ENCODE measurements at places on chromosomes 4 and X.
A peak's percentile ranks its signal among the peaks of the same experiment; 100 is the strongest.

GRCh38 chr4:73257234-73257633, 1.4 kb downstream of the ANKRD17 start:
- peak; percentile 77 for DNase-seq

DNA sequence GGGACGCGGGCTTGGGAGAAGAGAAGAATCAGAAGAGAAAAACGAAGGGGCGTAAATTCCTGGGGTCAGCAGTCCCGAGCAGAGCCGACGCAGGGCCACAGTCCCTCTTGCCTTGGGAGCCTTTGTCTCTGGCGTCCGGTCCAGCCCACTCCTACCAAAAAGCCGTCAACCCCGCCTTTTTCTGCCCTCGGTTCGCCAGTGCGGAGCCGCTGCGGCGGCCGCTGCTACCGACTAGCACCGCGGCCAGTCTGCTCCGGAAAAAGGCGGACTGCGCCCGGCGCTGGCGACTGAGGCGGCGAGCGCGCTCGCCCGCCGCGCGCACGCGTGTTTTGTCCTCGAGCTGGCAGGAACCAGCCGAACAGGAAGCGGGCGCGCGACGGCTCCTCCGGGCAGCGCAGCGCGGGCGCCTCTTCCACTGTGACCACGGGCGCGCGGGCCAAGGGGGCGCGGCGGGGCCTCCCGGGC, 502 bp downstream of the HNRNPDL start:
- peak; percentile 71 for DNase-seq

DNA sequence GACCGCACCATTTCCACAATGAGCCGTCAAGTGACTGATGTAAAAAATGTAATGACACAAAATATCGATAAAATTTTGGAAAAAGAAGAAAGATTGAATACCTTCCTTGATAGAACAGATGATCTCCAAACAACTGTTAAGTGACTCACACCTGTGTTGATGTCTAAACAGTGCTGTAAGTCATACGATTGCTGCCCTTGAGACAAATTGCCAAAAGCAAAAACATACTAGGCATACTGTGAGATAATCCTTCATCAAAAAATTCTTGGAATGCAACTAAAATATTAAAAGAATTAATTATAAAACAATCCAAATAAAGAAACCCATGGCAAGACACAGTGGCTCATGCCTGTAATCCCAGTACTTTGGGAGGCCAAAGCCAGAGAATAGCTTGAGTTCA, 53.4 kb downstream of the HNRNPD start:
- no peak for DNase-seq

DNA sequence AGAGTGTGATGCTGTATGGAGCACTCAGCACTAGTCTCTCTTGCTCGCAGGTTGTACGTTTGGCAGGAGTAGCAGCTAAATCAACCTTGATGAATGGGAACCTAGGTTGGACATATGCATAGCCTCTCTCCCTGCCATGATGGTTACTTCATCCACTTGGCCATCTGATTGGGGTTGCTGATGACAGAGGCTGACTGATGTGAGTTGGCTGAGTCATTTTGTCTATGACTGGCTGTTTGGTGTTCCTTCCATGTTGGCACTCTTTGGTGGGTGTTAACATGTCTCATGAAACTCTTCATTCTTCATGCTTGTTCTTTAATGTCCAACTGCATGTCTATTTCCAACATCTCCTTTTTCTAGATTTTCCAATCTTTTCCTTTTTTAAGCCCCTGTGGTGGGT, 31.6 kb upstream of the SPARCL1 start:
- no peak for DNase-seq

DNA sequence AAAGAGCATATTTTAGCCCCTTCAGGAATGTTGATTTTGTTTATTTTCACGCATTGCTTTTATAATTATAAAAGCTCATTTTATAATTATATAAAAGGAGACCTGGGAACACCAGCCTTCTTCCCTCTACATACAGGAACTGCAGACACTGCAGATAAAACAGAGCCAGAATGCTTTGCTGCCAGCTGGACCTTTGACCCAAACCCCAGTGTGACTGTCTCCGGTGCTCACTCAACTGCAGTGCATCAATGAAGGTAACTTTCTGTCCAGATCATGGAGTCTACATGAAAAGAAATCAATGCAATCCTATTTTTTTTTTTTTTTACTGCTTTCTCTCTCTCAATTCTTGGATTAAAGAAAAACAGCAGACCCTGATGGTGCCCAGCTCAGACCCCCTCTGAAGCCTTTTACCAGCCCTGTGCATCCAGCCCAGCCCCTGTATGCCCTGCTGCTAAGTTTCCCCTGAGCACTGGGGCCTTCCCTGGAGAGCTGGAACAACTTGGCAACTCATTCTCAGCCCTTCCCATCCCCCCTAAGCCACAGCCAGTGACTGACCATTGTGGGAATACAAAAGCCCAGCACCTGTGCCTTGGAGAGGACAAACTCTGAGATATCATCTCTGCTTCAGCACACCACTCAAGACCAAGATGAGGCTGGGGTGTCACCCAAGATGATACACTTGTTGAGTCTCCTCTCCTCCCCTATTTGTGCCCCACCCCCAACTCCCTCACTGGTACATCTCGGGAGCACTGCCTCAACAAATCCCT, 182.1 kb downstream of the EVC2 start:
- DNase-seq: no peak

DNA sequence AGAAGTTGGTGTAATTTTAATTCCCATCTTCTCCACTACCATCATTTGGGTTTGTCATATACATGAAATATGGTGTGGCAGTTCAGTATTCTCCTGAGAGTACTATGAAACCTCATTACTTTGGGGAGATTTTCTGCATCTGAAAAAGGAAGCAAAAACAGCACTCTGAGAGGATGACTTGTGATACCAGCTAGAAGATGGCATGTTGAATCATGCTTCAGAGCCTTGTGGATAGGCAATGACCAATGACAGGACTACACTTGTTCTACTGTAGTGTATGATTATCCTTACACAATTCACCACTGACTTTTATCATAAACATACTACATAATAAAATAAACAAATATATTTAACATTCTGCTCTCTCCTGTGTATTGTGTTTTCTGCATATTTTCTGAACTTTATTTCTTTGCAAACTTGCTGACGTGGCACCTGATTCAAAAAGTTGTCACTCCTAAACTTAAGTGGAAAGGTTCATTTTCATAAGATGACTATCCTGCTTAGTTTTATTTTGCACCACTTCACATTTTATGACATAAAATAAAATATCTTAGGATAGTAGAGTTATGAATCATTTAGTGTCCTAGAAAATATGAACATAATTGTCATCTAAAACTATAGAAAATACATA, 991.3 kb downstream of the FSTL5 start:
- no peak for DNase-seq

DNA sequence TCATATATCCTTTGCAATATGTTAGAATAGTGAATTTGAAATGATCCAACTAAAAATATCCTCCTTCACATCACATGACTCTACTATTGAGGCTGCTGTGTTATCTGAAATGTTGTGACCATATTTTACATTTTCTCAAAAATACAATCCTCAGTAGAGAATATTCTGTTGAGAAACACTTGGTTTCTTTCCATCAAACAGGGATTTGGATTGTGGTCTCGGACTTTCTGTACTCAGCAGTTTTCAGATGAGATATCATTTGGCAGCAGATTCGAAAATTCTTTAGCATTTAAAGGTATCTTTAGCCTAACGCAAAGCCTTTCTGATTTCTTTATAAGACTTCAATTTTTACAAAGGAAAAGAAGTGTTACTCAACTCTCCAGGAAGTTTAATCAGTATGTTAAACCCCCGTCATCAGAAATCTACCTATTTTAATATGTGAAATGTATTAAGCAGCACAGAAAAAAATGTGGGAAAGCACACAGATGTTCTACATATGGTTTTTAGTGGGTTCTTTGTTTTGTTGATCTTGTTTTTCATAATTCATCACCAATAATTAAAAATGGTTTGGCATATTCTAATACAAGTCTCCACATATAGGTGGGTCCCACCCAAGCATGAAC, 55.4 kb upstream of the ANXA3 start:
- no peak for DNase-seq

- DNase-seq: no peak
Measured at GRCh38 chrX:101460669-101461068, 24.6 kb upstream of the ARMCX4 start.

- no peak for DNase-seq
Measured at GRCh38 chr4:72991873-72992272, 77.6 kb downstream of the COX18 start.

DNA sequence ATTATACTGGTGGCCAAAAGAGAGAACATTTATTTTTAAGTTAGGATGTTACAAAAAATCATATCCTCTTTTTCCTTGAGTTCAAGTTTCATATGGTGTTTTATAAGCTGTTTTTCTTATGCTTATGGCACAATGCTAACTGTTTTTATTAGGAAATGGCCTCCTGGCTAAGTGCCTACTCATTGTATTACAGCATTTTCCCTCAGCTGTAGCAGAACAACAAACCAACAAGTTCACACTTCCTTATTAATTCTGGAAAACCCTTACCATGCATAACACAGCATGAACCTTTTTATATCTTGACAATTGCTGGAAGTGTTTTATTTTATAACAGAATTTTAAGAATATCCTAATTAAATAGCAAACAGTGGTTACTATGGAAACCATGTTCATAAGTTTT, 165.8 kb downstream of the GASK1B start:
- no peak for DNase-seq

DNA sequence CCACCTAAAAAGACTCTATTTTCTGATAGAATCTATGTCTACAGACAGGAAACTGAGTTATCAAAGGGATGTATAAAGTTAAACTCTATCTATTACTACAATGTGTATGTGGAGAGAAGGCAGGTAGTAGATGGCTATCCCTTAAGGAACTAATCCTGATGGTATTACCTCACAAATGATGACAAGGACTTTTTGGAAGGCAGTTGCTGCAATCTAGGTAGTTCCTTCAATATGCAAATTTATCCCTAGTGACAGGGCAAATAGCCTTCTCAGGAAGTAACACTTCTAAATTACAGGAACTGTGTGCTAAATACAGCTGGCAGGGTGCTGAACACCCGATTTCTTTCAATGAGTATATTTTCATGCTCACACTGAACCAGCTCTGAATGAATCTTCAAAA, 177.4 kb downstream of the COL25A1 start:
- DNase-seq: no peak

GRCh38 chrX:19672222-19672812, 157.0 kb upstream of the MAP3K15 start:
- no peak for DNase-seq

DNA sequence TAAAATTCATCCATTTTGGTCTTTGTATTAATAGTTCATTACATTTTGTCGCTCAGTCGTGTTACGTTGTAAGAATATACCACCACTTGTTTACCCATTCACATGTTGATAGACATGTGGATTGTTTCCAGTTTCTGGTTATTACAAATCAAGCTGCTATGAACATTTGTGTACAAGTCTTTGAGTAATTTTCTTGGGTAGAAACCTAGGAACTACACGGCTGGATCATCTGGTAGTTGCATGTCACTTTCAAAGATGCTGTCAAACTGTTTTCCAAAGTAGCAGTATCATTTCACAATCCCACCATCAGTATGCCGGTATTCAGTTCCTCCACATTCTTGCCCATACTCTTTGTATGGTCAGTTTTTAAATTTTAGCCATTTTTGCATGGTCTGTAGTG, 98.0 kb downstream of the GASK1B start:
- DNase-seq: no peak
